ENCODE measurements at places on chromosomes 7 and 10.
A peak's percentile ranks its signal among the peaks of the same experiment; 100 is the strongest.

DNA sequence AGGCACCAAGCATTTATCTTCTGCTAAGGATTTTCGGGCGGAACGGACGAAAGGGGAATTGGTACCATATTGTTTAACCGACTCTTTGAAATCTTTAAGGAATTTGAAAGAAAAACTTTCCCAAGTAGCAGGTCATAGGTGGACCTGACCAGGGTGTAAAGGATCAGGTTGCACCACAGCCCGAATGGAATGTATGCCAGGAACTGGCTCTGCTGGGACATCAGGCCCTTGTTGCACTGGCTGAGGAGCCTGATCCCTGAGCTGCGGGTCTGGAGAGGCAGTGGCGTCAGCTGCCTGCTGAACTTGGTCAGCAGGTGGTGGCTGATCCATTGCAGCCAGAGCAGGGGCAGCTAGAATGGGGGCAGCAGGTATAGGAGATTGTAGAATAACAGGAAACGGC, 41.4 kb upstream of the AKR1C2 start:
- DNase-seq: no peak

GRCh38 chr10:21511946-21512572, 13.4 kb downstream of the SKIDA1 start:
- DNase-seq: no peak

GRCh38 chr10:130025326-130025725, 61.3 kb upstream of the EBF3 start:
- DNase-seq: no peak

- no peak for DNase-seq
Observed at GRCh38 chr10:6987536-6987945, 407.5 kb upstream of the PRKCQ start.

DNA sequence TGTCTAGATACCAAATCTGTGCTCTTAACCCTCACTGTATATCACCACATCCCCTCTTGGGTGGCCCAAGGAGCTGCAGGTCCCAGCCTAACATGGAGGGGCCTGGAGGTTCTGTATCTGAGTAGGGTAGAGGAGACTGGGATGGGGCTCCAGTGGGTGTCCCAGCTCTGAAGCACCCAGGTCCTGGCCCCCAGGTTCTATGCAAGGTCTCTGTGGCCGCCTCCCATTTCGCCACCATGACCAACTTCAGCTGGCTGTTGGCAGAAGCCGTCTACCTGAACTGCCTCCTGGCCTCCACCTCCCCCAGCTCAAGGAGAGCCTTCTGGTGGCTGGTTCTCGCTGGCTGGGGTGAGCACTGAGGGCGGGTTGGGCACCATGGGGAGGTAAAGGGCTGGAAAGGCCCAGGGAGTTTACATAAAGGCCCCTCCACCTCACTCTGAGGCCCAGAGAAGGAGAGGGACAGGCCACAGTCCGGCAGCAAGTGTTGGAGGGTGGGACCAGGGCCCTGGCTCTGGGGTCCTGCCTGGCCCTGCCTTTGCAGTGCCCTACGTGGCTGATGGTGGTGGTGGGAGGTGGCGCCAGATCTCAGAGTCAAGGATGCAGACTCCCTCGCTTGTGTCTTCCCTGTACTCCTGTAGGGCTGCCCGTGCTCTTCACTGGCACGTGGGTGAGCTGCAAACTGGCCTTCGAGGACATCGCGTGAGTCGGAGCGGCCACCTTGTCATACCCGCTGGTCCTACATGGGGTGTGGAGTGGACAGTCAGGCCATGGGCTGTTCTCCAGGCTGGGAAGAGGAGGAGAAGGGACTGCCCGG, 10.2 kb downstream of the GHRHR start:
- no peak for DNase-seq

DNA sequence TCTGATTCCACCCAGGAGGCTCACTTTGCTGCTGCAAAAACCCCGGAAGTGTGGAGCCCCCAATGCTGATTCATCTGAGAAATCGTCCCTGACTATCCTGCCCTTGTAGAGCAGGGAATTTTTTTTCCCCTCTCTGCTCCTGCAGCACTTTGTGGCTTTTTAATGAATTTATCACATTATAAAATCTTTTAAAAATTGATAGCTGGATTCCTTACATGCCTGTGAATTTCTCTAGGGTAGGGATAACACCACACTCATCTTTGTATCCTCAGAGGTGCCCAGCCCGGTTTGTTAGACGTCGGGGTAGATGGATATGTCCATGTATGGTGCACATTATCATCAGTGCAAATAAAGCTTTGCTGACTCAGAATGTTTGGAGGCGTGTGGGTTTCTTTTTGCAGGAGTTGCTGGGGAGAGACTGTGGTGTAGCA, 185.7 kb downstream of the STK31 start:
- no peak for DNase-seq

GRCh38 chr7:6142871-6143380, 111.8 kb downstream of the ANKRD61 start:
- DNase-seq: no peak

- no peak for DNase-seq
Observed at GRCh38 chr7:93359520-93360198, 127.5 kb downstream of the VPS50 start.

- DNase-seq: no peak
Observed at GRCh38 chr7:70539617-70540016, 592.3 kb upstream of the GALNT17 start.

- DNase-seq: no peak
Observed at GRCh38 chr10:82282782-82283456, 407.9 kb downstream of the NRG3 start.

- no peak for DNase-seq
Observed at GRCh38 chr10:43667761-43668386, 19.2 kb upstream of the ZNF32 start.

GRCh38 chr10:122020226-122020625, 31.3 kb downstream of the TACC2 start:
- DNase-seq: no peak

- no peak for DNase-seq
Observed at GRCh38 chr10:3538656-3539531, 246.1 kb downstream of the KLF6 start.

- DNase-seq: no peak
Observed at GRCh38 chr10:70063418-70064098, 10.9 kb downstream of the MACROH2A2 start.

DNA sequence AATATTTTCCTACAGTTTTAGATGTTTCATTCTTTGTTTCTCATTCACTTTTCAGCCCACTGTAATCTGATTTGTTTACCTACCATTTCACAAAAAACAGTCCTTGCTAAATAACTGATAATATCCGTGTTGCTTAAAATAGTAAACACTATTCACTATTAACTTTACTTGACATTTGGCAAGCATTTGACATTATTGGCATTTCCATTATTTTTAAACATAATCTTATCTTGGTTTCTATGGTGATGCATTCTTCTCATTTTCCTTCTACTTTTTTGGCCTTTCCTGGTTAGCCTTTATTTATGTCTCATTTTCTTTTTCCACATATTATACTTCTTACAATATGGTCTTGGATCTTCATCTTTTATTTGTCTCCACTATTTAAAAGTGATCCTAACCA, 715.3 kb downstream of the DNAJB9 start:
- no peak for DNase-seq

GRCh38 chr10:118841881-118842605, 87.3 kb upstream of the CACUL1 start:
- no peak for DNase-seq

DNA sequence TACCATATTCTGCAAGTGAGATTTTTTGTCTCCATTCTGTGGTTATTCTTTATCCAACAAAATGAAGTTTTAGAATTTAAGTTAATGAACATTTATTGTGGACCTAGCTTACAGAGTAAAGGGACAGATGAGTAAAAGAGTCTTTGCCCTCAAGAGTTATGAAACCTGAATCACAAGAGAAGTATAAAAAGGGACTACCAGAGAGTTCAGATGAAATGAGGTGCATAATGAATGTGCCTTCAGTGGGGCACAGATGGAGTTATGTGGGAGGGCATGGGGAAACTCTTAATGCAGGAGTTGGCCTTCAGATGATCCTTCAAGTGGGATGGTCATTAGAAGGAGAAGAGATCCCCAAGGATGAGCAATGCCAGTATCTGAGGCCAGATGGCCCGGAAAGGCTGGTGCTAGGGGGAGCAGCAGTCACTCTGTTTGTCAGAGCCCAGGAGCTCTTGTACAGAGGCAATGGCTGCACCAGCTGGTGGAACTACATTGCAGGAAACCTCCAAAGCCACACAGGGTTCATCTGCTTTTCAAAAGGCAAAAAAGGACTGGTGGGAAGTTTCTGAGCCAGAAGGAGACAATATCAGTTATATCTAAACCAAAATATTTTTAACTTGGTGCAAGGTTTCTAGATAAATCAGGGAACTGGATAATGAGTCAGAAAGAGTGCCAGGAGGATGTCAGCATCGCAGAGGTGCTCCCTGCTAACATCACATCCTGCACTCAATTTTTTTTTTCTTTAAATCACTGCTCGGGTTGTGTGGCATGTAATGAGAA, 162.0 kb downstream of the KLF6 start:
- peak; percentile 16 for DNase-seq

GRCh38 chr7:106255246-106255645, 29.5 kb downstream of the NAMPT start:
- no peak for DNase-seq

DNA sequence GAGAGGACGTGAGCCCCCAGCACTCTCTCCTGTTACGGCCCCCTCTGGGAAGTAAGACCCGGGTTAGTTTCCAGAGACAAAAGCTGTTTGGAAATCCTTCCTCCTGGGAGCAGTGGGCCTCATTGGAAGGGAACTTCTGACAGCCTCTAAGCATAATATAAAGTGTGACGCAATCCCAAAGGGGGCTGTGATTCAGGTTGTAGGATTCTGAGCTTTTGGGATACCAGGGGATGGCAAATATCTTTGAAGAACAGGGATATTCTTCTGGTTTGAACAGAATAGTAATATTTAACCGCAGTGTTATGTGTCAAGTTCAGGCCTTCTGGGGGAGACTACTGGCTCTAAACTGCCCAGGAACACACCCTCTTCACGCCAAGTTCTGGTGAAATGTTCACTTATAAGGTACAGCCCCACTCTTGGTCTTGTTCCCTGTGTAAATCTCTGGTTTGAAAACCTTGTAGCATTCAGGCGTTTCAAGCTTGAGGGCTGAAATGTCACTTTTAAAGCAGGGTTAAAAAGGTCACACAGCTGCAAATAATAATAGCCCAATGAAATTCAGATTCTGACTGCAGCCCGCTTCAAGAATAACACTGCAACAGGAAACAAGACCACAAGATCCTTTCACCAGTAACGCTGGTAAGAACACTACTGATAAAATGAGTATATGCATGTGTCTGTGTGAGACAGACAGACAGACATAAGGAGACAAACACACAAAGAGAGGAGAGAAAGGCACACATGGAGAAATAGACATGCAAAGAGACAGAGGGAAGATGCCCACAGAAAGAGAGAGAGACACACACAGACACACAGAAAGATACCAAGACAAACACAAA, 69.0 kb downstream of the CREB5 start:
- no peak for DNase-seq

DNA sequence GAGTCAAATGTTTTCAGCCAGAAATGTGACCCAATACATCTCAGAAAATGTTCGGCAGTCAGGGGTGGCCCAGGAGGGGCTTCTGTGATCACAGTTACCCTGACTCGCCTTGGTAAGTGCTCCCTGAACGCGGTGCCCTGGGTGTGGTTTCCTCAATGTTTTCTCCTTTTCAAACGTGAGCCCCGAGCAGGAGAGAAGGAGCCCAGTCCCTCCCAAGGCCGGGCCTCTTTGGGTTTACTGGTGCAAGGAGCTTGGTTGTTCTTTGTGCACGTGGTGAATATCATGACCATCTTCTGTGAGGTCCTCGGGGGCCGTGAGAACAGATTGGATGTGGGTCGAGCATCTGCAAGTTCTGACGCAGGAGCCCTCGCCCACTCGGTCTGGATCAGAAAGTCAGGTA, 55.8 kb upstream of the VIPR2 start:
- no peak for DNase-seq

GRCh38 chr7:76998285-76998589, 33.9 kb downstream of the SPDYE17 start:
- DNase-seq: no peak

DNA sequence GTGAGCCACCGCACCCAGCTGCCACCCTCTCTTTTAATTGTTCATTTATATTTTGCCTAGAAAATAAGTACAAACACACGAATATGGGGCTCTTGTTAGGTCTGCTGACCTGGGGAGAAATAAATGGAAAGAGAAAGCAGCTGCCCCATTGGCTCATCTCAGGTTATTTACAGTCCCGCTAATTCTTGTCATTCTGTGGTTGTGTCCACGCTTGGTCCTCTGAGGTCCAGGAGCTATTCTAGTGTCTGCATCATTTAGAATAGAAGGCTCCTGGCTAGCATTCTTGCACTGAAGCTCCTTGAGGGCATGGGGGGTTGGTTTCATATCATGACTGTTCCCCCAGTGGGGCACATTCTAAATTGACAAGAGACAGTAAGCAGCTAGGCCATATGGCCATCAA, 128.5 kb downstream of the TACC2 start:
- no peak for DNase-seq

- no peak for DNase-seq
Observed at GRCh38 chr10:34228066-34228465, 587.0 kb downstream of the PARD3 start.

DNA sequence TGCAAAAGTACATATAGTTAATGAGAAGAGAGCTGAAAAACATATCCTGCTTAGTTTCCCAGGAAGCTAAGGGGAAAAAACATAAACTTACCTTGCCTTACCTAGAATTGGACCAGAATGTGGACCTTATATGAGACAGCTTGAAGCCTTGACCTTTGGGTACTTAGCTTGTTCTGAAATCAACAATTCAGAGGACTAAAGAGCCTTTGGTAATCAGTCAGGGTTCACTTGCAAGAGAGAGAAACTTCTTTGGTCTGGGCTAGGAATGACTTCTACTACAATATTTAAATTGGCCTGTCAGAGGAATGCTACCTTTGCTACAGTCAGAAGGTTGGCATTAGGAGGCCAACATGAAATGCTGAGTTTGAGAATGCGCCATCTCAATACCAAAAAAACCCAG, 24.9 kb downstream of the SAMD8 start:
- DNase-seq: no peak

- DNase-seq: no peak
Observed at GRCh38 chr7:51009716-51010496, 227.2 kb upstream of the GRB10 start.

DNA sequence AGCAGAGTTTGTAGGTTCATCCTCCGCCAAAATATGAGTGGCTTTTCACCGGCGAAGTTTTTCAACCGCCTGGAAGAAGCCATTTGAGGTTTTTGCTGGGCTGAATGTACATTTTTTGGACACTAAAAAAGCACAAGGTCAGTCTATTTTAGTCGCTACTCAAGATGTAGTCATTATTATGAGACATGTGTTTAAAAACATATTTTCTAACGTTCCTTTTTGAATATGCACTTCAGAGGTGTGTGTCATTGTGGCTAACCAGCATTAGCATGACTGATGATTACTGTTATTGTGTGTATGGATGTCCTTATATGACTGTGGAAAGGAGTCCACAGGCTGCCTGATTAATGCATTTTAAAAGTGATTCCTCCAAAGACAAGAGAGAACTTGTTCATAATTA, 605.4 kb downstream of the INHBA start:
- DNase-seq: no peak

GRCh38 chr7:151201751-151202150, 8.5 kb downstream of the H2BK1 start:
- DNase-seq: no peak
